ENCODE measurements at places on chromosomes 13 and 19.

- DNase-seq = no peak
These were observed 13.7 kb downstream of the EIF3K start for GRCh38 chr19:38632476-38633213.

- DNase-seq = no peak
These were observed 1.9 kb downstream of the BBC3 start for GRCh38 chr19:47228937-47229675.

DNA sequence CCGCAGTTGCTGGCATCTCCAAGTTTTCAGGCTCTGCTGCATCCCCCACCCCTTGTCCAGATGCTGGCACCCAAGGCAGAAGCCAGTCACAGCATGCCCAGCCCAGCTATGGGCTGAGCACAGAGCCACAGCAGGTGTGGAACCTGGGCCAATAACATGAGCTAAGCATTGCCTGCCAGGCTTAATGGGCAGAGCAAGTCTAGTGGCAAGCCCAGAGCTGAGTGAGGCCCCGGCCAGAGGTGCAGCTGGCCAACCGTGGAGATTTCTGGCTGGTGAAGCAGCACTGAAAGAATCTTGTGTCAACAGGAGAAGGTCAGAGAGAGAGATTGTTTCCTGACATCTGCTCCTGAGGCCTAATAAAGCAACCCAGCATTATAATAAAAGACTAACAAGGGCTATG is 111.0 kb downstream of the B3GLCT start:
- no peak for DNase-seq

- DNase-seq = no peak
These were observed 571.7 kb downstream of the LIG4 start for GRCh38 chr13:107643615-107644014.

GRCh38 chr19:38412491-38412890 is 9.6 kb downstream of the FAM98C start:
- no peak for DNase-seq

GRCh38 chr13:41017159-41017558 is 2.0 kb downstream of the ELF1 start:
- DNase-seq = no peak

DNA sequence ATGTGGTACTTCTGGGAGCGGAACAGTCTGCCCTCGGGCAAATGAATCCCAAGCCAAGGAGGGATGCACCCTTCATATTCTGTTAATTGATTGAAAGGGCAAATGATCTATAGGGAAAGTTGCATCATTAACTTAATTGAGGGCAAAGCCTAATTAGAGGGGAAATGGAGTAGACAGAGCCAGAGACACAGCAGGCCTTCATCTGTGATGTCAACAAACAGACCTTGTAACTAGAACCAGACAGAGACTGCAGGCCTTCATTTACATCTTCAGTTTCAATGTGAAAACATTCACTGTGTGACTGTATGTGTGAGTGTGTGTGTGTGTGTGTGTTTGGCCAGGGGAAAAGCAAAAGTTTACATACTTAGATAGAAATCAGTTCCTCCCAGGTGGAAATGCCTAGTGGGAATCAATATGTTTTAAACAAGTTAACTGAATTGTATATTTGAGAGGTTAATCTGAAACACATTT is 126.4 kb downstream of the SPRY2 start:
- no peak for DNase-seq

- peak; percentile 70 for DNase-seq
These were observed 7.3 kb upstream of the STRN4 start for GRCh38 chr19:46753420-46754155.

GRCh38 chr19:56764196-56764695 is 76.3 kb downstream of the PEG3 start:
- no peak for DNase-seq

- no peak for DNase-seq
These were observed 358.5 kb downstream of the TBC1D4 start for GRCh38 chr13:75123428-75123827.

DNA sequence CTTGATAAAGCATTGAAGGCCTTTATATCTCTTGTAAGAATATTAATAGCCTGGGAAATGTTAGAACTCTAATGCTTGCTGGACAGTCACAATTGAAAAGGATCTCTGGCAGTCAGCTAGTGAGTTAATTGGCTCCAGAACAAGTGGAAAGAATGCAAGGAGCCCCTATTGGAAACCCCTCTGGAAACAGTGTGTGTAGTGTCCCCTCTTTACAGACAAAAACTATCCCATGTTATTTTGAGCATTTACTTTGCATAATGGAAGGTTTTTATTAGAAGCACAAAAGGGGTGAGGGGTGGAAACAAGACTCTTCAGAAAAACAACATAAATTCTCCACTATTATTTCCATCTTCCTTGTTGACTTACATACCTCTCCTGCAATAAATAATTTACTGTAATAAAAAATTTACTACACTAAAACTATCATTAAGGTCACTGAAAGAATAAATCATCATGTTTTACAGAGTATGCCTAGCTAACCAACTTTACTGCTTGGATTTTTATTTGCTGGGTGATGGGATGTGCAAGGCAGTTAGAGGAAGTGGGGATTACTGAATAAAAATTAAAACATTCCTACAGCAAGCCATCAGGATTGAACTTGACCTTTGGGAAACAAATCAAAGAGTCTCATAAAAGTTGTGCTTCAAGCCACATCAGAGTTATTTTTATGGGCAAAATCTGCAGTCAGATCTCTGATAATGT is 610.4 kb downstream of the TBC1D4 start:
- no peak for DNase-seq

- peak; percentile 34 for DNase-seq
These were observed 19.7 kb downstream of the ZFR2 start for GRCh38 chr19:3849092-3849491.

DNA sequence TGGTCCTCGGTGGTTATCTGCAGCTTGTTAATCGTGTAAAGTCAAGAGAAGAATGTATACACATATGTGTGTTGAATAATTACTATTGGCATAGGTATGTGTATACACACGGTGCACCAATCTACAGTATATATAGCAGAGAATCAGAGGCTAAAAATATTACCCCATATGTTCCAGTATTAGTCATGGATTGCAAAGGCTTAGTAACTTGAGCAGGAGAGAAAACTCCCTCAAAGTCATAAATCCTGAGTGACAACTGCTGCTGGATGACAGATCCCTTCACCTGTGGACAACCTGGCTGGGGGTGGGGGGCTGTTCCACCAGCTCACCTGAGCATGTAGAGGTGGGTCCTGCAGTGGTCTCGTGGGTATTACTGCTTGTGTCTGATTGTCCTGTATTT is 185.0 kb downstream of the ZNF536 start:
- no peak for DNase-seq

DNA sequence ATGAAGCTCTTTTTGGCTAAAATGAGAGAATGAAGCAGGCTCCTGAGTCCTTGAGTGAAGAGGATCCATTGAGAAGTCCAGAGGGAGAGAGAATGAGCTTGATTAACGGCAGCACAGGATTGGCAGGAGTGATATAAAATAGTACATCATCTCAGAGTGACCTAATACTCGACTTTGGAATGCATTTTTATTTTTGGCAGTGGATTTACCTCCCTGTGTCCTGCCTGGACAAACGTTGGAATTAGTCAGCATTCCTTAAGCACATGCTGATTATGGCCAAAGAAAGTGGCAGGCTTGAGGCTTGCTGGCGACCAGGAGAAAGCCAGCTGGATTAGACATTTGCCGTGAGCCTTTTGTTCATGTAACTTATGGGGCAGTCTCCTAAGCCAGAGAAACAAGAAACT is 22.9 kb downstream of the LRCH1 start:
- no peak for DNase-seq

DNA sequence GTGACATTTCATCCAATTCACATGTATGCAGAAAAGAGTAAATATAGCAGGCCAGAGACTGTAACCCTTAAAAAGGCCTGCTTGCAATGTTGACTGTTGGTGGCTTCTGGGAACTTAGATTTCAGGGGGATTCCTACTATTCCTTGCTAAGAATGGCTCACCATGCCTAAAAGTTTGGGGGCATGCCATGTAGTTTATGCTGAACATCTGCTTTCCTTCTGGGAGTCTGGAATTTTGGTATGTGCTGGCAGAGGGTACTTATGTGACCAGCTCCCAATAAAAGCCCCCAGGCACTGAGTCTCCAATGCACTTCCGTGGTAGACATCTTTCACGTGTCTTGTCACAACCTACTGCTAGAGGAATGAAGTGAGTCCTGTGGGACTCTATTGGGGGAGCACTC is 88.4 kb upstream of the PCDH8 start:
- no peak for DNase-seq

- DNase-seq = peak; percentile 68
These were observed 113.0 kb downstream of the TEX26 start for GRCh38 chr13:31045286-31046081.

- no peak for DNase-seq
These were observed 170.4 kb downstream of the COG6 start for GRCh38 chr13:39825886-39826285.

DNA sequence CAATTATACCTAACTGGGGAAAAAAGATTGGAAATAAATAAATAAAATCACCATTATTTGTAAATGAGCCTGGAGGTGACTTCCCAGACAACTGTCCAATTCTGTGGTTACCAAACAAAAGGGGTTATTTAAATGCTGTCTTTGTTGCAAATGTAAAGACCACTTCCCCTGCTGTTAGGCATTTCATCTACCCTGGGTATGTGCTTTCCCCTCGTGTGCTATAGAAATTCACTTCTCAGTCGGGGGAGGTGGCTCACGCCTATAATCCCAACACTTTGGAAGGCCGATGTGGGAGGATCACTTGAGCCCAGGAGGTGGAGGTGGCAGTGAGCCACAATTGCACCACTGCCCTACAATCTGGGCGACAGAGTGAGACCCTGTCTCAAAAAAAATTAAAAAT is 101.9 kb upstream of the AKAP11 start:
- no peak for DNase-seq

DNA sequence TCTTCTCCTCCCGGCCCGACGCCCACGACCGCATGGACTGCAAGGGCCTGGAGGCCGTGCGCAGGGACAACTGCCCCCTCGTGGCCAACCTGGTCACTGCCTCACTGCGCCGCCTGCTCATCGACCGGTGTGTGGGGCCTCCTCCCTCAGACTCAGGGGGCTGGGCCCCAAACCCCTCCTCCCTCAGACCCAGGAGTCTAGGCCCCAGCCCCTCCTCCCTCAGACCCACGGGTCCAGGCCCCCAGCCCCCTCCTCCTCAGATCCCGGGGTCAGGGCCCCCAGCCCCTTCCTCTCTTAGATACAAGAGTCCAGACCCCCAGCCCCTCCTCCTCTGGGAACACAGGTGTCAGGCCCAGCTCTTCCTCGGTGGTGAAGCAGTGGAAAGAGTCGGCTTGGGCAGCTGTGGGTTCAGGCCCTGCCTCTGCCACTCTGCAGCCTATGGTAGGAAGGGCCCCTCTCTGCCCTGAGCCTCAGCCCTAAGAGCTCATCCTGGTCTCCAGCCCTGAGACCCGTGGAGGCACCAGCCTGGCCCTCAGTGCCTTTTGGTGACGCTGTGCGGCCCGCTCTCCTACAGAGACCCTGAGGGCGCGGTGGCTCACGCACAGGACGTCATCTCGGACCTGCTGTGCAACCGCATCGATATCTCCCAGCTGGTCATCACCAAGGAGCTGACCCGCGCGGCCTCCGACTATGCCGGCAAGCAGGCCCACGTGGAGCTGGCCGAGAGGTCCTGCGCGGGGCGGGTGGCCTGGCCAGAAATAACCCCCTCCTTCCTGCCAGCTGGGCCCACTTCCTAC is 3.7 kb upstream of the SPIB start:
- peak; percentile 73 for DNase-seq

DNA sequence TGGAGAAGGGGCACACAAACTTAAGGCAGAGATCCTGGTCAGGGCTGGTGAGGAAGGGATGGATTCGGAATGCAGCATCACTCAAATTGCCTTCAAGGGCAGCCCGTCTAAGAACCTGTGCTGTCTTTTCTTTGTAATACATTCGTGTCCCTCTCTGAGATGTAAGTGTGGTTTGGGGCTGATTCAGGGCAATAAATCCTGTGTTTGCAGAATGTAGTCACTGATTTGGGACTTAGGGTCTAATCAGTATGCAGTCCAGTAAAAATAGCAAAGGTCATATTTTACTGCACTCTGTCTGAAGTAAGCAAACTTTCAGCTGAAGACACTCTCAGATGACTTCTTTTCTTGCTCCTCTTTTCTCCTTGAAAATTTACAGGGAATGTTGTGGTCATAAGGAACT is 93.8 kb upstream of the C1QTNF9B start:
- no peak for DNase-seq

- no peak for DNase-seq
These were observed 41.7 kb downstream of the GGACT start for GRCh38 chr13:100546713-100547405.

GRCh38 chr19:45506989-45507871 is at the start of gene VASP:
Gene VASP, plus strand, starts transcription at chr19:45507479. Its CDS starts 293 bp downstream, at chr19:45507772.
- peak; percentile 93 for DNase-seq

DNA sequence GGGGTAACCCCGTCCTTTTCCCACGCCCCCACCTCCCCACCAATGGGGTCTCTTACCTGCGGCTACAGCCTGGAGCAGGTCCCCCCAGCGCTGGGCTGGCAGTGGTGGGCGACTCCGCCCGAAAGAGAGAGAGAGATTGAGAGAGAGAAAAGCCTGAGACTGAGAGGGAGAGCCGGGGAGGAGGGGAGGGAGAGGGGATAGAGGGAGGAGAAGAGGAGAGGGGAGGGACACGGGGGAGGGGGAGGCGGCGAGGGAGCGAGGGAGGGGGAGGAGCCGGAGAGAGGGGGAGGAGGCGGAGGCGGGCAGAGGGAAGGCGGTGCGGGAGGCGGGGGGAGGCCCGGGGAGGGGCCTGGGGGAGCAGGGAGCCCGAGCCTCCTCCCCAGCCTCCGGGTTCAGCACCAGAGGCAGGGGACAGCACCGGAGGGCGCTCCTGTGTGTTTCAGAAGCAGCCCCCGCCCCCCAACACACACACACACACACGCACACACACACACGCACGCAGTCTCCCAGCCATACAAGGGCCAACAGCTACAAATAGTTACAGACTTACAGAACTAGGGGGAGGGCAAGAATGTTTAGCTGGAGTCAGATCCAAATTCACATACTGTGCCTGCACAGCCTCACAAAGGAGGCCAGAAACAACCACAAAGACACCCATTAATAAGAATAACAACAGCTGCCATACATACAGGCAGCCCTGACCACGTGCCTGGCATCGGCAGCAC is at the start of gene SLC8A2:
Gene SLC8A2, minus strand, starts transcription at position 161 of the 725 bp plus-strand sequence. CDS start 5,490 bp downstream, outside the sequence.
- peak; percentile 70 for DNase-seq

DNA sequence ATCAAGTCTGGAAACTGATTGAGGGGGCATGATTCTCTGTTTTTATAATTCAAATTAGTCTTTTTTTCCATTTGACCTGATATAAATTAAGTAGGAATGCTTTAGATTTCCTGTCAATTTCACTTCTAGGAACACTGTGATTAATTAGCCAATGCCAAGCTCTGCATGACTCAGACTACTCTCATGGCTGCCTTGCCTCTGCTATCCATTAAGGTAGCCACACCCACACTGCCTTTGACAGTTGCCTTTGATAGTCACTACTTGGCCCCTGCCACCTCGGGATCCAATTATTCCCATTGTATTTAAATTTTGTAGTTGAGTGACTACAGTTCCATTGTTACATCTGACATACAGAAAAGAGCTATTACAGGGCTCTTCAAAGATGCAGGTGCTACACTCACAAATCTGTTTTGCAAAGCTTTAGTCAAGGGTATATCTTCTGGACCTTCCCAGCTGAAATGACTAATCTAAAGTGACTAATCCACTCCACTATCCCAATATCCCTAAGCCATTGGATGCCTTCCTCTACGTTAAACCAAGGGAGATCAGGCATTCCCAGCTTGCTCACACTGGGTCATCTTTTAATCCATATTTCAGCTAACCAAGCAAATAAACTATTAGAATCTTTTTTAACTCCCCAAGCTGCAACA is 1193.1 kb upstream of the MIR17HG start:
- no peak for DNase-seq

GRCh38 chr13:42484386-42484785 is 89.6 kb upstream of the TNFSF11 start:
- DNase-seq = no peak

GRCh38 chr13:21328836-21329477 is 130.1 kb downstream of the ZDHHC20 start:
- DNase-seq = no peak
